NCI-H1436 (cell line): ENCODE measurements at places on chromosomes 11 and 22.

GRCh38 chr11:119991669-119992068 is 146.2 kb downstream of the TRIM29 start:
- no peak for DNase-seq

GRCh38 chr11:33899400-33900037 is 7.6 kb upstream of the LMO2 start:
- DNase-seq: no peak

DNA sequence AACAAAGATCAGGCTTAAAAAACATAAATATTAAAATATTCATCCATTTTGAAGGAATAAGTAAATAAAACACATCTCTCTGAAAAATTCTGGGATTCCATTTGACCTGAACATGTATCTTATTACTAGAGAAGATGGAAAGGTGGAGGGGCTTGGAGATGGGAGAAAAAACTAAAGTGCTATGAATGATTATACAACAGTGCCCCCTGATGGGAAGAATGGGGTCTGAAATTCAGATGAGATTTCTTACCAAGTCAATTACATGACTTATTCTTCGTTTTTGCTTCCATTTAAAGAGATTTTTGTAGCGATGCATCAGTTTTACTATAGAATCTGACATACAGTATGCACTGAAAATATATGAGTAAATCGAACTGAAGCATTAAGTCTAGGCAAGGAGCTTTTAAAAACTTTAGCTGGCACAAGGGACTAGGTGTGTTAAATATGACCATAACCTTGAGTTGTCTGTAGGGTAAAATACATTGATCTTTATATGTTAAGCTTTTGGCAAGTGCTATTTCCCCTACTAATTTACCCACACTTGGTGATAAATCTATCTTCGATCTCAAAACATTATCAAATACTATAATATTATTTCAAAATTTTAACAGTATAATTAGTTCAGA is 718.8 kb downstream of the CNTN5 start:
- peak; percentile 1 for DNase-seq

GRCh38 chr11:76139314-76139713 is 67.0 kb downstream of the WNT11 start:
- DNase-seq: no peak

DNA sequence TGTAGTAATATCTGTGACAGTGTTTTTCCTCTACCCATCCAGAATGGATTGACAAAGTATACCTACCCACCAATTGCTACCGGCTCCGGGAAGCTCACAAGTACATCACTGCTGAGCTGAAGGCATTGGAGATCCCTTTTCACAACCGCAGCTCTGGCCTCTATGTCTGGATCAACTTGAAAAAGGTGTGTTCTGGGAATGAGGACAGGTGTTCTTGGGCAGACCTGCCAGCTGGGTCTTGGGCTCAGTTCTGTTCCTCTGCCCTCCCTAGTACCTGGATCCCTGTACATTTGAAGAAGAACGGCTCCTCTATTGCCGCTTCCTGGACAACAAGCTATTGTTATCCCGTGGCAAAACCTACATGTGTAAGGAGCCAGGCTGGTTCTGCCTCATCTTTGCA is 7.8 kb upstream of the ACCS start:
- DNase-seq: no peak

- no peak for DNase-seq
Observed at GRCh38 chr11:88320149-88320559, 17.4 kb downstream of the CTSC start.
